Epithelial cell of proximal tubule (primary cell): ENCODE measurements at places on chromosomes 7 and 10. TPM values are rescaled to one million over a fixed set of nuclear protein-coding genes. Genes with fewer than 3 reads are reported as not detected.

The HOXA4 gene
- 9.2 and 14.6 TPM in 2 replicates for total RNA-seq

The AKR1E2 gene
- total RNA-seq: 2.0 and 2.2 TPM in 2 replicates

The ATOH7 gene
- 0.58 TPM in 1 of 2 replicates, not detected in the other for total RNA-seq

The AKR1C4 gene
- total RNA-seq: not detected in 2 replicates

The ASAH2 gene
- total RNA-seq: 0.14 and 0.46 TPM in 2 replicates

The NPM3 gene
- total RNA-seq: 118 and 159 TPM in 2 replicates

The OR2A7 gene
- total RNA-seq: 2.0 and 8.0 TPM in 2 replicates

The SUN3 gene
- 0.43 TPM in 1 of 2 replicates, not detected in the other for total RNA-seq

The CCDC146 gene
- total RNA-seq: 0.07 and 5.2 TPM in 2 replicates

The APBB1IP gene
- total RNA-seq: 1.6 and 3.1 TPM in 2 replicates

The FKBP14 gene
- total RNA-seq: 7.8 and 12.6 TPM in 2 replicates

The CFAP46 gene
- total RNA-seq: 1.1 and 2.2 TPM in 2 replicates

The CRTAC1 gene
- total RNA-seq: 0.06 TPM in 1 of 2 replicates, not detected in the other

The PDLIM1 gene
- 43.8 and 117 TPM in 2 replicates for total RNA-seq

The USP54 gene
- 13.7 and 17.2 TPM in 2 replicates for total RNA-seq

The VSTM4 gene
- total RNA-seq: 0.29 and 0.40 TPM in 2 replicates

The CC2D2B gene
- 0.52 TPM in 1 of 2 replicates, not detected in the other for total RNA-seq

The AZGP1 gene
- not detected in 2 replicates for total RNA-seq
